NCI-H69 (cell line): ENCODE measurements at places on chromosomes 16 and 17.

- peak; percentile 71 for DNase-seq
Measured at GRCh38 chr17:51119415-51120356, 982 bp downstream of the SPAG9 start.

- no peak for DNase-seq
Measured at GRCh38 chr17:31802502-31802901, 56.5 kb downstream of the COPRS start.

DNA sequence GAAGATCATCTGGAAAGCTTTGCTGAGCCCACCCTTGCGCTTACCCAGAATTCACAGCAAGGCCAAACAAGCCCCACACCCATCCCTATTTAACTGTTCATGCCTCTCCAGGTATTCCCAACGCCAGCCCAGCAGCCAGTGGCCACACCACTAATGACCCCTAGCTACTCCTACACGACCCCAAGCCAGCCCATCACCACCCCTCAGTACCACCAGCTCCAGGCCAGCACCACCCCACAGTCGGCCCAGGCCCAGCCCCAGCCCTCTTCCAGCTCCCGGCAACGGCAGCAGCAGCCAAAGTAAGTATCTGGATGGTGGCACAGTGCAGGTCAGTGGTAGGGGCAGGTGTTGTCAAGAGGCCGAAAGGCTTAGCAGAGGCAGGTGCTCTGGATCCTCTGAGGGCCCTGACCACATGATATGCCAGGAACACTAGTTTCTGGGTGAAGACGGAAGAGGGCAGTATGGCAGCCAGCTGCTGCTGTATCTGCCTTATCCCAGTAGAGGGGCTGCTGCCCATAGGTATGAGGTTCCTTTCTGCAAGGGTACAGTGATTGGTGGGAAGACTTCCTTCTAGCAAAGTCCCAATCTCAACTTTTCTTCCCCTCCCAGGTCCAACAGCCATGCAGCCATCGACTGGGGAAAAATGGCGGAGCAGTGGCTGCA lies 10.7 kb downstream of the PROCA1 start:
- DNase-seq, result no peak

- DNase-seq, result peak; percentile 85
Measured at GRCh38 chr17:7833795-7834541, at the start of gene KDM6B. Gene KDM6B (plus strand): TSS chr17:7834217. CDS start chr17:7845555, 11,338 bp downstream.

DNA sequence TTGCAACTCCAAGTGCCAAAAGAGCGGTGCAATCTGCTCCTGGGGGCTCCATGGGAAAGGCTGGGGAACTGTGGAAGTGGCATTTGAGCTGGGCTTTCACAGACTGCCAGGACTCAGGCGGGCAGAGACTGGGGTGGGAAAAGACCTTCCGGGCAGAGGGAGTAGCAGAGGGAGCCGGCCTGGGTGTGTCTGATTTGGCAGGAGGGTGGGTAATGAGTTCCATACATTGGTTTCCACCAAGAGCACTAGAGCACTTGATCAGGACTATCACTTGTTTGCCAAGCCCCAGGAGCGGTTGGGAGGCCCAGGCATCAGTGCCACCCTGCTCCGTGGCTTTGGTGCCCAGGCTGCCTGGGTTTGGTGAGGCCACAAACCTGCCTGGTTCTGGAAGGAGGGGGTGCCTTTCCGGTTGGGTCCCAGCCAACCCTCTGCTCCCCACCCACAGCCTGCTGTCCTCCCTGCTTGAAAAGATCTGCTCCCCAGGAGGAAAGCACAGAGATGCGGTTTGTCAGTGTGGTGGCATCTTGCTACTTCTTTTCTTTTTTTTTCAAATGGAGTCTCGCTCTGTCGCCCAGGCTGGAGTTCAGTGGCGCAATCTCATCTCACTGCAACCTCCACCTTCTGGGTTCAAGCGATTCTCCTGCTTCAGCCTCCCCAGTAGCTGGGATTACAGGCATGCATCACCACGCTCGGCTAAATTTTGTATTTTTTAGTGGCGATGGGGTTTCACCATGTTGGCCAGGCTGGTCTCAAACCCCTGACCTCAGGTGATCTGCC lies 3.5 kb upstream of the TRIM47 start:
- no peak for DNase-seq
